Activated CD4-positive, alpha-beta T cell treated with anti-CD3 and anti-CD28 coated beads, Interleukin-2, amount 10 ng/mL, durations not matched to agents 24 days and 14 days (primary cell): ENCODE measurements at places on chromosomes 7 and 10.

- DNase-seq = no peak
Observed at GRCh38 chr10:76017733-76018433, 586.5 kb downstream of the LRMDA start.

GRCh38 chr7:112459645-112460044, 9.4 kb downstream of the IFRD1 start:
- no peak for DNase-seq

DNA sequence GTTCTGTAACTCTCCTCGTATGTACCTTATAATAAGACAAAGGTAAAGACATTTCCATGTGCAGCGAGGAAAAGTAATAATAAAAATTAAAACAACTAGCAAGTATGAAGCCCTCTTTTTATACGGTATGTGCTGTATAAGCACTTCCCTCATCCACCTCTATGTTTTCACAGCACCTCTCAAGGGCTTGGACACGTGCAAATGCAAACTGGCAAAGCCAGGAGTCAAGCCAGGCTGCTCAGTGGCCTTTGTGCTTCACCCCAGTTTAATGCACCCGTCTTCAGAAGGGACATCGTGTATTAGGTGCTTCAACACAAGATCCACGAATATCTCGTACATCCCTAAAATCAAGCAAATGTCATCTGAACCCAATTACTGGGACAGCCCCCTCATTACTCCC, 1.3 kb upstream of the DGKI start:
- DNase-seq = no peak

GRCh38 chr7:138667535-138668228, 33.5 kb downstream of the SVOPL start:
- DNase-seq = no peak

DNA sequence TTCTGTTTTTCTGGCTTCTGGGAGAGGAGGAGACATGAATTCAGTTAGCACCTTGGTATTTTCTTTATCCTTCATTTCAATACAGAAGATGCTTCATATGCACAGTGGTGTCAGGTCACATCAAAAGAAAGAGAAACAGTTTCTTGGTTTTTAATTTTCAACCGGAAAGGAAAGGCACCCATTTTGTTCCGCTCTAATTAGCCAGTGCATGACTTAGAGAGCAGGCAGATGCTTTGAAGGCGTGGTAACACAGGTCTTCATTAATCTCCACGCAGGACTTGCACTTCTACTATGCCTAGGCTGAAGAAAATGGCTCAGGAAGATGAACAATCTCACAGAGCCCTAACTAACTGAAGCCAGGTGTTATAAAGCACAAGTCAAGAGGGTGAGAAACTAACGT, 70.4 kb upstream of the ATRNL1 start:
- no peak for DNase-seq

- DNase-seq = peak; percentile 84
Observed at GRCh38 chr10:62082729-62083411, 181.4 kb downstream of the ARID5B start.

- no peak for DNase-seq
Observed at GRCh38 chr10:60238759-60239100, 150.9 kb downstream of the ANK3 start.

GRCh38 chr7:4797858-4798705, 22.7 kb downstream of the AP5Z1 start:
- peak; percentile 91 for DNase-seq

DNA sequence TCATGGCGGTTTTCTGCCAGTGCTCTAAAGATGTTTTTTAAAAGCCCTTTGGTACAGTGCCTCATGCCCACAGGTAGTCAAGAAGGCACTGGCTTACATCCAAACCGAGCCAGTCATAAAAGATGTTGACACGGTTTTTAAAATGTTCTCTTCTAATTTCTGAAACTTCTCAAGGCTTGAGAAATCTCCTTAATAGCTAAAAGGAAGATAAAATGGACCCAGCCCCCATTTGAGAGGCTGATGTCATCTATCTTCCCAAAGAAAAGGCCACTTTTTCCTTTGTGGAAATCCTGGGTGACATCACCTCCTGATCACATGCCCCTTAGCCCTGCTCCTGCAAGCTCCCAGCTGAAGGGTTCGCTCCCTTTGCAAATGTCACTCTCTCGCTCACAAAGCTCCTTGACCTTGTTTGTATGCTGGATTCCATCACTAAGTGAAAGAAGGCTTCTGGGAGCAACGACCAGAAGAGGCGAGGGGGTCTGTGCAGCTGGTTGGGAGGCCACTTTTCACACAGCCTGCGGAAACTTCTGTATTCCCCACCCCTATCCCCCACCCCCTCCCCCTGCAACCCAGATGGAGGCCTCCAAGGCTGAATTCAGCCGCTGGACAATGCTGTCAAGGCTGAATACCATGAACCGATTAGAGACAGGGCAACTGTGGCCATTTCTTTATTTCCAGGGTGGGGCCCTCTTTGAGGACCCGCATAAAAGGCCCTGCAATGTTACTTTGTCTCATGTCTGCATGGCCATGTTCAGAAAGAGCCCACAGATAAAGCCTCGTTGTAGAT, 122.8 kb downstream of the CUBN start:
- no peak for DNase-seq
